ENCODE measurements at places on chromosomes 4 and X. TPM values are rescaled to one million over a fixed set of nuclear protein-coding genes. Genes with fewer than 3 reads are reported as not detected.

DNA sequence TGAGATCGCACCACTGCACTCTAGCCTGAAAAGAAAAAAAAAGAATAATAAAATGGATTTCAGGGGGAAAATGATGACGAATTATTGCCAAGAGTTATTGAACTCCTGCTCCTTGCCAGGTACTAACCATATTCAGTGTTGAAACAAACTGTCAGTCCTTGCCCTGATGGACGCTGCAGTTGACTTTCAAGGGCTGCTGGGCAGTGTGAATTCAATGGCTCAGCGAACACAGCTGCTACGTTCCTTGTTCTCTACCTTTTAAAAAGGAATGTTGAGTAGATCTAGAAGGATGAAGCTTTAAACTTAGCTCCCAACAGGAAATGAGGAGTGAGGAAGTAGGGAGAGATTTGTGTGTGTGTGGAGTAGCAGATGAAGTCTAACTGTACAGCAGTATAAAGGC is 2.7 kb downstream of the LIMCH1 start:
- DNase-seq: no peak

Gene EIF2S3
- total RNA-seq: 163 TPM

- DNase-seq: no peak
Observed at GRCh38 chr4:3858046-3858730, 92.0 kb downstream of the ADRA2C start.

Gene ZNF185
- 7.2 TPM for total RNA-seq

DNA sequence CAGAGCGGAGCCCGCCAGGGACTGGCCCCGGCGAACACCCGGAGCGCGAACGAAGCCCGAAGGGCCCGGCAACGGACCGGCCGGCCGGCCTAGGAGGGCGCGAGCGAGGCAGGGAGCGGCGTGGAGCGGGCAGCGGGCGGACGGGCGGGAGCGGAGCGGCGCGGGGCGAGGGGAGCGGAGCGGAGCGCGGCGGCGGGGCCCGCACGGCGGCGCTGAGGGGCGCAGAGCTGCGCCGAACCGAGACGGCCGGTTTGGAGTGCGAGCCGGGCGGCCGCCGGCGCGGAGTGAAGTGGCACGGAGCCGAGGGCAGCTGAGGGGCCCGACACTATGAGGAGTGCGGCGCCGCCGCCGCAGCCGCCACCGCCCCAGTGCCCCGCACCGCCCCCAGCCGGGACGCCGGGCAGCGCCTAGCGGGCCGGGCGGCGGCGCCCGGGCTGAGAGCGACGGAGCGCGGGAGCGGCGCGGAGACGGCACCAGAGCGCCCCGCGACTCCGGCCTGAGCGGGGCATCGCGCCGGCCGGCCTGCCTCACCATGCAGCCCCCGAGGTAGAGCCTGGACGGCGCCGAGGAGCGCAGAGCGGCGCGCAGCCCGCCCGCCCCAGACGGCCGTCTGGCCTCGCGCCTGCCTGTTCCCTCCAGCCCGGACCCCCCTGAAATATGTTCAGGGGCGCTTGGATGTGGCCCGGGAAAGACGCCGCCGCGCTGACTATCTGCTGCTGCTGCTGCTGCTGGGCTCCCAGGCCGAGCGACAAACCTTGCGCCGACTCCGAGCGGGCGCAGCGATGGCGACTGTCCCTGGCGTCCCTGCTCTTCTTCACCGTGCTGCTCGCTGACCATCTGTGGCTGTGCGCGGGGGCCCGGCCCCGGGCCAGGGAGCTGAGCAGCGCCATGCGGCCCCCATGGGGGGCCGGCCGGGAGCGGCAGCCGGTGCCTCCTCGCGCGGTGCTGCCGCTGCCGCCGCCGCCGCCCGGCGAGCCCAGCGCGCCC is 793 bp downstream of the NALF2 start:
- DNase-seq: peak; percentile 4

GRCh38 chrX:7240929-7241328 is 93.0 kb upstream of the PUDP start:
- no peak for DNase-seq

DNA sequence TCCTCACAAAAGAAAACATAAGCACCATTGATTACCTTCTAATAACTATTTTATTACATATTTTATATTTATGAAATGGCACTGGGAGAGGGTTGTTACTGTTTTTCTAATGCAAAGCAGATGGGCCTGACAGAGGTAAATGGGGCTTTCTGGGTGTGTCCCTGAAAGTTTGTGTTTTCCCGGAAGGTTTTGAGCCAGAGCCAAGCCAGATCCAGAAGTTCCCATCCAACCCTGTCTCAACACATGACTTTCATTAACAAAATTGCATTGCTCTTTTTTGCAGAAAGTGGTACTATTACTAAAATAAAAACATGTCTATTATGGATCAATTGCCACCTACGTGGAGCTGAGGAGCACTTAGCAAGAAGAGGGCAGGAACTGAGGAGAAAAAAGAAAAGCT is 181.3 kb downstream of the RAB28 start:
- peak; percentile 40 for DNase-seq

- DNase-seq: no peak
Observed at GRCh38 chr4:126440297-126440696, 1125.5 kb downstream of the FAT4 start.

- DNase-seq: no peak
Observed at GRCh38 chr4:40562208-40562607, 67.5 kb downstream of the RBM47 start.

- DNase-seq: no peak
Observed at GRCh38 chr4:112185740-112186670, 40.8 kb downstream of the FAM241A start.

GRCh38 chr4:40685300-40685699 is 55.6 kb upstream of the RBM47 start:
- peak; percentile 34 for DNase-seq

- no peak for DNase-seq
Observed at GRCh38 chr4:102638621-102639020, 122.1 kb downstream of the MANBA start.

Gene HSFX4
- not detected for total RNA-seq

DNA sequence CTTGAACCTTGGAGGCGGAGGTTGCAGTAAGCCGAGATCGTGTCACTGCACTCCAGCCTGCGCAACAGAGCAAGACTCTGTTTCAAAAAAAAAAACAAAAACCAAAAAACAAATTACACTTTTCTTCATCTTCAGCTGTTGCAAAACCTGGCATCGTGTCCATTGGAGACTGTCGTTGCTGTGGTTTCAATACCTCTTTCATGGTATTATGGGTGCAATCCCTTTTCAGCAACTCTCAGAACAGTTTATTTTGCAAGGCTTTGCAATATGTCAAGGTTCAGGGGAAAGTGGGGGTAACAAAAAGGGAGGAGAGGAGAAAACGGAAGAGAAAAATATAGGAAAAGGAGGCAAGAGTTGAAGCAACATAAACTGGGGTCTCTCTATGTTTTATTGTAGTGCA is 40.8 kb downstream of the ARSD start:
- DNase-seq: no peak

DNA sequence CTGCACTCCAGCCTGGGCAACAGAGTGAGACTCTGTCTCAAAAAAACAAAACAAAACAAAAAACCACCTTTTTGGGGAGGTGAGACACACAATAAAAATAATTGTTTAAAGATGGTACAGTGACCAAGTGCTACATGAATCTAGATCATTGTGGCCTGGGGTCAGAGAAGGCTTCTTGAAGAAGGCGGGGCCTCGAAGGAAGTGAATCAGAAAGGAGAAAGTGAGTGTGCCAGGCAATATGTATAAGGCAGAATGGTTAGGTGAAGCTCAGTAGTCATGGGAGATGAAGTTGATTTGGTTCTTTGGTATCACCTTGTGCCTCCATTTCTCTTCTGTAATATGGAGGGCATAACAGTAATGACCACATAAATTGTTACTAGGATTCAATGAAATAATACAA is 58.9 kb downstream of the DOCK11 start:
- peak; percentile 32 for DNase-seq

DNA sequence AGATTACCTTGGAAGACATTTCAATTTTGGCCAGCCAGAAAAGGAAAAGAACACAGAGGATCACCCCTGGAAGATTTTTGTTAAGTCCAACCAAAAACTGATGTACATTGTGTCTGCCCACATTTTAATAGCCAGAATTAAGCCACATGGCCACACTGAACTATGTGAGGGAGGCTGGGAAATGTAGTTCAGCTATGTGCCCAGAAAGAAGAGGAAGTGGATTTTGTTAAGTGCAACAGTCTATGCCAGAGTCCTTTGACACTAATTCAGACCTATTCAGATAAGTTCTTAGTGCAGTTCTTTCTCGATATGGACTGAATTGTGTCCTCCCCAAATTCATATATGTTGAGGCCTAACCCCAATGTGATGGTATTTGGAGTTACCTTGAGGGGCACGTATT is 18.4 kb downstream of the PRPS1 start:
- DNase-seq: no peak

- DNase-seq: no peak
Observed at GRCh38 chrX:75546724-75547511, 24.1 kb upstream of the ZDHHC15 start.

- no peak for DNase-seq
Observed at GRCh38 chr4:7738458-7739076, 201.1 kb downstream of the AFAP1 start.

DNA sequence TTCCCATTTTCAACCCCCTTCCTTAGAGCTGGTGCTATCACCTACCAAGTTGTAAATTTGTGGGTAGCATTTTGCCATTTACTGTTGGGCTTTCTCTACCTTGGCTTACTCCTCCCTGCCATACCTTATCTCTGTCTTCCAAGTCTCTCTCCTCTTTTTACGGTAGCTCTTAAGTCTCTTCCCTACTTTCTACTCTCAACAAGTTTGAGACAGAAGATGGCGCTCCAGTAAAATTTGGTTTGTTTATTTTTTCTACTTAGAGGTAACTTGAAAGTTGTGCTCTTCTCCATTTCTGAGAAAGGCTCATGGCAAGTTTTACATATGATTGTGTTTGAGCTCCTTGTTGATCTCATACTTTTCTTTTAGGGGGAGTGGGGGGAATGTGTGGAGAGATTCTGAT is 1508.1 kb downstream of the TECRL start:
- no peak for DNase-seq

DNA sequence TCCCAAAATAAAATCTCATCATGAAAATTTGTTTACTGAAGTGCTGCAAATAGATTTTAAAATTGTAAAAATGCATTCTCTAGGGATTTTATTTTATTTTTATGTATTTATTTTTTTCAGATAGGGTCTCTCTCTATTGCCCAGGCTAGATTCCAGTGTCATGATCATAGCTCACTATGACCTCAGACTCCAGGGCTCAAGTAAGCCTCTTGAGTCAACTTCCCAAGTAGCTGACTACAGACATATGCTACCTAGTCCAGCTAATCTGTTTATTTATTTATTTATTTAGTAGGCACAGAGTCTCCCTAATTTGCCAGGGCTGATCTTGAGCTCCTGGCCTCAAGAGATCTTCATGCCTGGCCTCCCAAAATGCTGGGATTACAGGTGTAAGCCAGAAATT is 317.7 kb upstream of the ANXA10 start:
- no peak for DNase-seq

Gene NEUROG2
- not detected for total RNA-seq

GRCh38 chrX:135707880-135708279 is 5.6 kb upstream of the CT45A1 start:
- DNase-seq: peak; percentile 23

DNA sequence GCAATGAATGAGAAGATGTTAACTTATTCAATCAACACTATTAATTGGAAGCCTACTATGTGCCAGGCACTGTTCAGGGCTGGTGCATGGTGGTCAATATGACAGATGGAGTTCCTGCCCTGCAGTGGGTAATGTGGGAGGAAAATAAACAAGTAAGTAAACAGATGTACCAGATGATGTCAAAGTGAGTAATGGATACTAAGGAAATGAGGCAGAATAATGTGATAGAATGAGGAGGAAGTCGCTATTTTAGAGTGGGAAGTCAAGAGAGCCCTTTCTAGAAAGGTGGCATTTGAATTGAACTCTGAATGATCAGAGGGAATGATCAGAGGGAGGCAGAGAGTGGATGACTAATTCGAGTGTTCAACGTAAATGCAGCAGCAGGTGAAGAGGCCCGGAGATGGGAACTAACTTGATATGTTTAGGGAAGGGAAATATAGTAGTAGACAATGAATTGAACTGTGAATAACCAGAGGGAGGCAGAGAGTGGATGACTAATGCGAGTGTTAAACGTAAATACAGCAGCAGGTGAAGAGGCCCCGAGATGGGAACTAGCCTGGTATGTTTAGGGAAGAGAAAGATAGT is 48.3 kb downstream of the HMGB3 start:
- no peak for DNase-seq

DNA sequence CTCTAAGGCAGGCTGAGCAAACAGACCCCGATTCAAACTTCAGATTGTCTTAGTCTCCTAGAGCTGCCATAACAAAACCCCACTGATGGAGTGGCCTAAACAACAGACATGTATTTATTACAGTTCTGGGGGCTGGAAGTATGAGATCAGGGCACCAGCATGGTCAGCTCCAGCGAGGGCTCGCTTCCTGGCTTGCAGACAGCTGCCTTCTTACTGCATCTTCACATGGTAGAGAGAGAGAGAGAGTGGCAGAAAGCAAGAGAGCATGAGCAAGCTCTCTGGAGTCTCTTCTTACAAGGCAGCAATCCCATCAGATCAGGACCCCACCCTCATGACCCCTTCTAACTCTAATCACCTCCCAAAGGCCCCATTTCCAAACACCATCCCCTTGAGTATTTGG is 22.3 kb upstream of the SORCS2 start:
- DNase-seq: no peak

DNA sequence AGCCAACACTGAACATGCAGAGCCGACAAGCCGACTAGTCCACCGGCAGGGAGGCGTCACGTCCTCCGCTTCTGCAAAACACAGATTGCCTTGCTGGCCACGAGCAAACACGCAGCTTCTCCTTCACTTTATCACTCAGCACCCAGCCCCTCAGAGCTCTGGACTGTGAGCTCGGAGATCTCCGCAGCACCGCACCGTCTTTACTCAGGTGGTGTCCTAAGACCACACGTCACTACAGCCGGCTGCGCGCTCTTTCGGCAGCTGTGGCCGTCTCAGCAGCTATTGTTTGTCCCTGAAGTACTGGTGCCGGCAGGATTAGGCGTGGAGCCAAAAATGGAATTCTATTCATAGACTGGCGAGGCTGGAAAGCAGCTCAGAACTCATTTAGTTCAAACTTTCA is 72.0 kb downstream of the FAT1 start:
- no peak for DNase-seq

Measured in GM23248 (cell line).